Stimulated activated CD8-positive, alpha-beta memory T cell treated with anti-CD3 and anti-CD28 coated beads, Interleukin-4, amount 100 ng/mL, for 1 hour (primary cell): ENCODE measurements at places on chromosomes 2 and 18.
A peak's percentile ranks its signal among the peaks of the same experiment; 100 is the strongest.

GRCh38 chr2:161146996-161147395, 13.2 kb upstream of the TANK start:
- no peak for DNase-seq

DNA sequence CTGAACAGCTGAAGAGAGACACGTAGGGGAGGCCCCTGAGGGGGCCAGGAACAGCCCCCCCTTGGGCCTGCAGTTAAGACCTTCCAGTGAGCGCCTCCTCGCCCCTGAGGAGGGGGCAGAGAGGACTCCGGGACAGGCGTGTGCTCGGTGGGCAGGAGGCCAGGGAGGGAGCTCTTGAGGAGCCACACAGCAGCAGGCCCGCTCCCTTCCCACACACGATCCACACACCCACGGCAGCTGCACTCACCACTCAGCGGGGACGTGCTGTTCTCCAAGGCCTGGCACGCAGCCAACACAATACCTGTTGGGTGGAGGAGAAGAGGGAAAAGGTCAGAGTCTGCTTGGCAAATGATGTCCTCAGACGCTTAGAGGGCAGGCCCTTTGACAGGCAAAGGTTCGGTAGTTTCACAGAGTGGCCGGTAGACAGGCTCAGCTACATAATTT, 39.0 kb downstream of the TGFA start:
- DNase-seq, result no peak

- DNase-seq, result no peak
Observed at GRCh38 chr2:95310216-95310615, 13.1 kb downstream of the KCNIP3 start.

DNA sequence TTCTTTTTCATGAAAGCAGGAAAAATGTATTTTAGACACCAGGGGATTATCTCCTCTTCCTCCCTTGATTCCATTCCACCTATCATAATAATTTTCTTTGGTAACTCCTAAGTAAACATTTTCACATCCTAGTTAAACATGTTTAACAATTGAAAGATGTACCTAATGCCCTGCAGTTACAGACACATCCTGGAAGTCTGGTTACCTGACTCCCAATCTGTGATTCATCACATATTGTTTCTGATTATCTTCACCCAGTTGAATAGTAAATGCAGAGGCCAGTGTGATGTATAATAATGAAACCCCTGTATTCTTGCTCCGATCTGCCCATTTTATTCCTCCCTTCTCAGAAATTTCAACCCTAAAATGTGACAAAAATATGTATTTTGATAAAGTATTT, 1237.6 kb upstream of the LRRTM1 start:
- DNase-seq, result no peak

GRCh38 chr2:133837441-133838094, 269.3 kb upstream of the NCKAP5 start:
- DNase-seq, result no peak

- peak; percentile 18 for DNase-seq
Observed at GRCh38 chr18:34977838-34978532, 63.2 kb upstream of the MAPRE2 start.

GRCh38 chr18:42196651-42197050, 241.6 kb downstream of the PIK3C3 start:
- no peak for DNase-seq

GRCh38 chr2:161414042-161415033, 1.8 kb upstream of the TBR1 start:
- no peak for DNase-seq
